ENCODE measurements at places on chromosomes 6 and 20.

DNA sequence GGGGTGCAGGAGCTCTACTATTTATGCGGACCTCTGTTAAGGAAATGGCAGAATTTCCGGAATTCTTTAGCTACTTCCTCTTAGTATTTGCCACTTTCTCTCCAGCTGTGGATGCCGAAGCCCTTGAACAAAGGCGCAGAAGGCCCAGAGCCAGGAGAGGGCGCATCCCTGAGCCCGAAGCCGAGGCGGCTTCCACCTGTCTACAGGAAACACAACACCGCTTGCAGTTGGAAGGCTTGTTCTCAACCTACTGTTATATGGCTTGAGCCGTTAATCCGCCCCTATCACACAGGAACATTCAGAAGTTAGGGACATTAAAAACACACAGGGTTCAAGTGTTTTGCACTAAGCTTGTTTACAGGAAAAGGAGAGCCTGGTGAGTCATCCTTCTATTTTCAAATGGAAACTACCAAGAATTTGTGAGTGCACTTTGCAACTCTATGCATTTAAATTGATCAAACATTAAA is 417.1 kb downstream of the BCKDHB start:
- no peak for DNase-seq

GRCh38 chr6:158611541-158612370 is 32.8 kb downstream of the DYNLT1 start:
- peak; percentile 80 for DNase-seq

DNA sequence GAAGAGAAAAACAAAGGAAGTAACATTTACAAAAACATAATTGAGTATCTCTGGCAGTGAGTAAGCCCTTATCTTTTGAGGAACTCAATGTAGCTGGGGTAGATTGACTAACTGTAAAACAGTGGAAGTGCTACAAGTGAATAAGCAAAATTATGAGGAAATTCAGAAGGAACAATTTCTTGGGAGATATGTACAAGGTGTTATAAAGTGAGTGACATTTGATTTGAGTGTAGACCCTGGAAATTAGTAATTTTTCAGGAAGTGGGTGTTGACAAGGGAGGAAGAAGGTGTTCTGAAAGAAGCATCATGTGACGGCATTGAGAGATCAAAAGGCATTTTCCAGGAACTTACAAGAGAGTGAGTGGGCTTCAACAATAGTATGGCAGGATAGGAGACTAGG is 22.2 kb downstream of the XRN2 start:
- no peak for DNase-seq

DNA sequence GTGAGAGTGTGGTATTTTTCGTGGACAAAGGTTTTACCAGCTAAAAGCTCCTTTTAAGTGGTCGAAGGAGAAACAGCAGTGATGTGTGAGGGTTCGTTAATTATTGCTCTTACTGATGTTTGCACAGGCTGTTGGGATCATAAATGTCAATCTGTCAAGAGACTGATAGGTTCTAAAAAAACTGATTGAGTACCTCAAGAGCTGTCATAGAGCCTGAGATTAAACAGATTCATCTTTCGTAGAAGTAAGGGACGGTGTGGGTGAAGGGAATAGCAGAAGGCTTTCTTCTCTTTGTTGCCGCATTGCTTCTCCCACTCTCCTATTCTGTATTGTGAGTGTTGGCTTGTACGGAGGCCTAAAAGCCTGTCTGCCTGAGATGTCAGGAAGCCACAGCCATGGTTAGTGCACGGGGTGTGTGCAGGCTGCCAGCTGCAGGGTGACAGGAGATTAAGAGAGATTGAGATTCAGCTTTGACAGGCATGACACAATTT is 291.0 kb downstream of the ZFAND3 start:
- DNase-seq = no peak

GRCh38 chr6:25601800-25602673 is 50.0 kb upstream of the SCGN start:
- DNase-seq = no peak

GRCh38 chr6:119182875-119183274 is 104.4 kb upstream of the FAM184A start:
- DNase-seq = no peak

DNA sequence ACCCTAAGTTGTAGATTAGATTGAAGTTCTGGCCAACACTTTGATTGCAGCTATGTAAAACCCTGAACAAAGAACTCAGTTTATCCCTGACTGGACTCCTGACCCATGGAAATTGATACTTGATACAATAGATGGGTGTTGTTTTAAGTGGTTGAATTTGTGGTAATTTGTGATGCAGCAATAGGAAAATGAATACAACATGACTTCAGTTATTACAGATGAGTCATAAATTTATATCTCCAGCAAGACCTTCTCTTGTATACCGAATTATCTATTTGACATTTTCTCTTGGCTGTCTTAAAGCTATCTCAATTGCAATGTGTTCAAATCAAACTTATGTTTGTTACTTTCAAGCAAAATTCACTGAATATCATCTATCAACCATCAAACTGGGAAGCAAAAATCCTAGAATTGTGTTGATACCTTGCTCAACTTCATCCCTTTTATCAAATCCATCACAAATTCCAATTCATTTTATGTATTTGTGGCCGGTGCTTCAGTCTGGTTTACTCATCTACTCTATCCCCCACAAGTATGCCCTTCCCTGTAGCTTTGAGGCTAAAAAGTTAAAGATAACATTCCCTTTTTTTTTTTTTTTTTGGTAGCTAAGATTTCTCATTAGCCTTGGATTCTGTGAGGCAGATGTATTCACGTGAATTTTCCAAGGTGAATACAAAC is 129.4 kb upstream of the CENPW start:
- DNase-seq = no peak

- DNase-seq = no peak
Measured at GRCh38 chr20:53004267-53004813, 32.2 kb downstream of the TSHZ2 start.

DNA sequence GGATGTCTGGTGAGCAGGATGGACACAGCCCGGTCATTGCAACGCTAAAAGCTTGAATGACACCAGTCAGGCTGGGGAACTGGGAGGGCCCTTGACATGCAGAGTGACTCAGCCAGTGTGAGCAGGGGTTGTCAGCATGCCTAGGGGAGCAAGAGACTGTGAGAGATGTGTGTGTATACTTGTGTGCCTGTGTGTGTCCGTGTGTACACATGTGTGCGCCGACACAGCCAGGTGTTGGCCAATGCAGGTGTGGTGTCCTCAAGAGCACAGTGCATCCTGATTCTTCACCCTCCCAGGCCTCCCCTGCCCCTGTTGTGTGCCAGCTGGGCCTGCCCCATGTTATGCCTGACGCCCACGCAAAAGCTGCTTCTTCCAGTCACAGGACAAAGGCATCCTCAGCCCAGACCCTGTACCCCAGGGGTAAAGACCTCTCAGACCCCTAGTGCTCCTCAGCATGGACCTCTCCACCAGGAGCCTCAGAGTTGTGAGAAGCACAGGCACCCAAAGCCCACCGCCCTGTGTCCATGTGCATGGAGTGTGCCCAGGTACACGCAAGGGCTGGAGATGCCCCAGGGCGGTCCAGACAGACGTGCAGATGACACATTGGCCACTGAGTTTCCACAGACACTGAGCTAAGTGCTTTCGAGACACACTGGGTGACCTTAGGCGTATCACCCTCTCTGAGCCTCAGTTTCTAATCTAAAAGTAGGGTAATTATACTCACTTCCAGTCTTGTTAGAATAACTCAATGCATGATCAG is 16.6 kb downstream of the NRSN2 start:
- no peak for DNase-seq

GRCh38 chr6:24988562-24988961 is 52.8 kb upstream of the RIPOR2 start:
- DNase-seq = no peak

DNA sequence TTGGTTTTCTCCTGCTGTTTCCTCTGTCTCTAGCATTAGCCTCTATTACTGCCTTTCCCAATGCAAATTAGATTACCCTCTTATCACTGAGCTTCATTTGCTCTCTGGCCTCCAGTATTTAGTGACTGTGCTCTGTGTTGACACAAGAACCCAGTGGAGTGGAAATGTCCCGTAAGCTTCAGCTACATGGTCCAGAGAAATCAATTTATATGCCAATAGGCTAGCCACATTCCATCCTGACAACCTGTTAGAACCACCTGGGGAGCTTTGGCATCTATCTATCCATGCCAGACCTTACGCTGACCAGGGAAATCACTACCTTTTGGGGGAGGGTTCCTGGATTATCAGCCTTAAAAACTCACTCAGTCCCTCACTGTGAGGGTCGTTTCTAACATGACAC is 459.6 kb downstream of the UTRN start:
- peak; percentile 9 for DNase-seq

- no peak for DNase-seq
Measured at GRCh38 chr6:165118736-165119135, 190.7 kb downstream of the C6orf118 start.

- DNase-seq = no peak
Measured at GRCh38 chr20:37542281-37542680, 14.6 kb upstream of the BLCAP start.

DNA sequence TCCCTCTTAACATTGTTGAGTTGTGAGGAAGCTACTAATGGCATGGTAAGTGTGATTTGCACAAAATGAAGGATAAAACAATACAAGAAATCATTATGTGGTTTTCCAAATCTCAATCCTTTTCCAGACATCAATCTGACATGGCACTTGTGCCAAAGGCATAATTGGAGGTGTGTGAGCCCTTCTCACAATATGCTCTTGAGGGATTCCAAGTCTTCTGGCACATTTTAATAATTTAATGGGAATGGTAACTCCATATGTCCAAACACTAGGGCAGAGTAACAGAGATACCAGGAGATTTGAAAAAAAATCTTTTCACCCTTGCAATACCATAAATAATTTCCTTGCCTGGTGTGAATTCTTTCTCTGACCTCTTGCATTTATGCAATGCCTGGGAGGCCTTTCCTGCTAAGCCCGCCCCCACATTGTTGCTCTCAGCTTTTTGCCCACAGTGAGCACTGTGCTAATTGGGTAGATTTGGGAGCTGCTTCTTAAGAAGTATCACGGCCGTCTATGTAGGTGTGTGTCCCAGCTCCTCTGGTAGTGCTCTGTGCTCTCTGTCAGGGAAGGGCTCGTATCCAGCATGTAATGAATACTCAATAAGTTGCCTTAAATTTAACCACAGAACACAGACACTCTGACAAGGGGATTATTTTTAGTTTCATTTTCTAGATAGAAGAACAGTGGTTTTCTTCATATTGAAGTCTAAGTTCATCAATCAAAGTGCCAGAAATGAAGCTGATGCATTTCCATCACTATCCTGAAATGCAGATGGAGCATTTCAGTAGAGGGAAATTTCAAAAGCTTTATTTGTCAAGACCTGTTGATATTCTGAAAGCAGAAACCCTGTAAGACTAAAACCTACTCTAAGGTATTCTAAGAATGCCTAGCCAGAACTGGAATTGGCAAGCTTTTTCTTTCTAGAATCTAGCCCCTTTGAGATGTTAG is 54.4 kb upstream of the CEP85L start:
- DNase-seq = no peak

DNA sequence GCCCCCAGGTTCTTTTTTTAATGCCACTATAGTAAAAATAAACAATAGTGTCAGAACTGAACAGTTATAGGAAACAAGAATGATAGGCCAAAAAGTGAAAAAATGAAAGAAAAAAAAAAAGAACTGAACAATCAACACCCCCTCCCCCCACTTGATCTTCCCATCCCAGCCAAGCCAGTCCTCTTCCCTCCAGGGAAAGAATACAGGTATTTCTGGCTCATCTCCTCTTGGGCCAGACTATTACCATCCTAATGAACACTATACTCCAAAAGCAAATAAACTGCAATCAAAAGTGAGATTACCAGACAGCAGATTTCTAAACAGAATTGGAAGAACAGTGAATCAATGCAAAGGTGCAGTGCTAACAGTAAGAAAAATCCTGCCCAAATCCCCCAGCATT is 21.3 kb upstream of the C20orf203 start:
- no peak for DNase-seq

GRCh38 chr6:127966616-127967015 is 65.8 kb upstream of the THEMIS start:
- DNase-seq = no peak

DNA sequence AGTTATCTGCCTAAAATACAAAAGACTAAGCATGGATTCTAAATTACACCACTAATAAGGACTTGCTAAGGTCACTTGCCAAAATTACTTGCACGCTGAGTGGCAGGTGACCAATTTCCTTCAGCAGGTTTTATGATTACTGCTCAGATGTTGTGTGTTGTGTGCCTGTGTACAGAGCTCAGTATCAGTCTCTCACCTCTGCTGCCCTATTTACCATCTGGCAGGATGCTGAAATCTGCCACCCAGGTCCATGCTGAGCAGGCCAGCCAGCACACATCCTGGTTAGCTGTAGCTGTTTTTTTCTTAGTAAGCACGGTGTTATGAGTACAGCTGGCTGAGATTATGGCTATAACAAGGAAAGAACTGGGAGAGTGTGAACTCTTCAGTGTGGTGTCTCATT is 34.0 kb downstream of the ELOVL4 start:
- no peak for DNase-seq

- DNase-seq = no peak
Measured at GRCh38 chr6:45052325-45052724, 275.8 kb upstream of the RUNX2 start.

DNA sequence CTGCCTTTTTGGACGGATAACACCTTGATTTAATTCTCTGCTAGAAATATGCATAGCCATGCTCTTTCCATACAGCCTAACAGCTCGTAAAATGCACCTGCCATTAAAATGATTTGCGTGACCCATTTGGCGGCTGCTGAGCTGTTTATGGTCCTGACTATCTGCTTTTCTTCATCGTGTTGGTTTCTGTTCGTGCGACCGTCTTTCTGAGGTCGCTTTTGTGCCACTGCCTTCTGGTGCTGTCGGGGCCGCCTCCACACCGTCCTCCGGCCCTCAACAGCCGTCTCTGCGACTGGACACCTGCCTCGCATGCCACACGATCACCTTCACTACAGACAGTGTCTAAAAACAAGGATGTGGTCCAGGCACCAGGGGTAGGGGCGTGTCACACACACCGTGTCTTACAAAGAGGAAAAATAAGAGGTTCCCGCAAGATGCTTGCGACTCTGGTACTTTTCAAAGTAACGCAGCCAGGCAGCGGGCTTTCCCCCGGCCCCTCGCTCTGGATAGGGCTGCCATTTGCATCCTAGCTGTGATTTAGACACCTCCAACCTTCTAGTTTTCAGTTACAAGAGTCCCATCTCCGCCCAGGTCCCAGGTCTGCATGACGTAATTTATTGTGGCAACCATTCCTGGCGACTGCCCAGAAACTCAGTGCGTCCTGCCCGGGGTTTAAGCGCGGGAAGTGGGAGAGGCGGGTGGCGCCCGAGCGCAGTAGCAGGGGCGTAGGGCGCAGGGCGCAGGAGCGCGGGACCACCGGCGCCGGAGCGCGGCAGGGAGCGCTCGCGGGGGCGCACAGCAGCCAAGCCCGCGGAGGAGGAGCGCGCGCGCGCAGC is at the start of gene STMND1:
STMND1 (plus strand) TSS at position 629 of the 836 bp plus-strand sequence. CDS start 208 bp downstream, outside the sequence.
- peak; percentile 47 for DNase-seq

- no peak for DNase-seq
Measured at GRCh38 chr6:53042112-53042511, 23.1 kb upstream of the FBXO9 start.

DNA sequence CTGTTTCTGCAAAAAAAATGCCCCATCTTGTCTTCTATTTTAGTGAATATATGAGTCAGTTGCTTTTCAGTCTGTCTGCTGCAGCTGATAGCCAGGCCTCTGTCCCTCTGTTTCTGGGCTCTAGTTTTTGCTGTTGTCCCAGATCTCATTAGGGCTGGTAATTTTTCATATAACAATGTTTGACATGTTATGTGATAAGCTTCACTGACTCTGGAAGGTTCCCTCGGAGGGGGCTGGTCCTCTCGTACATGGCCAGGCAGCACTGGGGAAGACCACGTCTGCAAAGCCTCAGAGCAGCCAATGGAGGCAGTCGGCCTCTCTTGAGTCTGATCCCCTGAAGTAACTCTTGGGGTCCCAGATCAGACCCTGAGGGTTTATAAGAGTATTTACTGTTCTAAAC is 223.8 kb downstream of the THBS2 start:
- no peak for DNase-seq

Measured in thyroid gland (tissue), 4 donors.